Left lung (tissue), 14 donors: ENCODE measurements at places on chromosomes 7 and 10. TPM values are rescaled to one million over a fixed set of nuclear protein-coding genes. Genes with fewer than 3 reads are reported as not detected.

The NUTM2A gene
- total RNA-seq = 0.20 TPM

The ZPBP gene
- not detected for total RNA-seq

The C10orf62 gene
- not detected for total RNA-seq

The EGR2 gene
- 11.6 TPM for total RNA-seq

The PCDH15 gene
- total RNA-seq = 1.2 TPM

The JAZF1 gene
- total RNA-seq = 18.2 TPM

The LRRC17 gene
- total RNA-seq = 22.9 TPM

The POM121L12 gene
- not detected for total RNA-seq

The AOC1 gene
- 0.34 TPM for total RNA-seq

The FGFBP3 gene
- total RNA-seq = 1.5 TPM

The AASS gene
- 27.4 TPM for total RNA-seq

The GPR158 gene
- 0.05 TPM for total RNA-seq

The ADAM8 gene
- total RNA-seq = 16.2 TPM

- DNase-seq = no peak
Measured at GRCh38 chr7:112420236-112420861, 29.9 kb upstream of the IFRD1 start.

DNA sequence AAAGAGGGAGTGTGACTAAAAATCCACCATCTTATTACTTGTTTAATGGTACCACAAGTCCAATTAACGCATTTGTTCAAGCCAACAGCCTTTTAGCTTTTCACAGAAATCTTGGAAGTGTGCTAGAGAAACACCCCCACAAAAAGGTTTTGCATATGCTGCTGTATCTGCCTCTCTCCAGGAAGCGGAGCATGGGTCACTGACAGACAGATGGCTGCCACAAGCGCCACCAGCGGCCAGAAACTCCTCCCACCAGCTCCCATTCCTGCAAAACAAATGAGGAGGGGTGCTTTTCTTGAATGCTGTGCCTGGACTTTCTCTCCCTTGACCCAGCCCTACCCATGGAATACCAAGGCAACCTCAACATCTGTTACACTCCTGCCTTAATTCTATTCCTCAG, 176.3 kb upstream of the LRGUK start:
- no peak for DNase-seq

- DNase-seq = peak; percentile 85
Measured at GRCh38 chr7:29102558-29103151, 43.7 kb downstream of the CPVL start.

DNA sequence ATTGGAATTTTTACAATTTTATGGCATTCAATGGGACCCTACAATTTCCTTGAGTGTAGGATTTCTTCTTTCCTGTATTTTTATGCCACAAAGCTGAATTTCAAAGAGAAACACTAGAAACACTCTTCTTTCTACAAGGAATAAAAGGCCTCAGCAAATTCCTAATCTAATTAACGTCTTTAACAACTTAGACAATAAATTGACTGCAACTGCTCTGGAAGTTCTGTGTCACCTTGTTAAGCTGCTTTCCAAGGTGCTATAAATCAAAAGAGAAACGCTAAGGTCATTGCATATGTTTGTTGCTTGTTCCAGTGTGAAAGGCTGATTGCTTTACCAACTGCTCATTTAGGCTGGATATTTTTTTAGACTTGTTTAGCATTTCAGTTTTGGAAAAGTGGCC, 182.2 kb downstream of the POLR1F start:
- DNase-seq = no peak

GRCh38 chr10:52071814-52072213, 242.3 kb upstream of the DKK1 start:
- no peak for DNase-seq

GRCh38 chr7:121494516-121494915, 98.4 kb upstream of the FAM3C start:
- no peak for DNase-seq

GRCh38 chr7:132213583-132213982, 362.7 kb downstream of the PLXNA4 start:
- no peak for DNase-seq

- no peak for DNase-seq
Measured at GRCh38 chr10:101489355-101489754, 98.7 kb downstream of the POLL start.

GRCh38 chr10:85459906-85460305, 906.7 kb downstream of the GRID1 start:
- no peak for DNase-seq

DNA sequence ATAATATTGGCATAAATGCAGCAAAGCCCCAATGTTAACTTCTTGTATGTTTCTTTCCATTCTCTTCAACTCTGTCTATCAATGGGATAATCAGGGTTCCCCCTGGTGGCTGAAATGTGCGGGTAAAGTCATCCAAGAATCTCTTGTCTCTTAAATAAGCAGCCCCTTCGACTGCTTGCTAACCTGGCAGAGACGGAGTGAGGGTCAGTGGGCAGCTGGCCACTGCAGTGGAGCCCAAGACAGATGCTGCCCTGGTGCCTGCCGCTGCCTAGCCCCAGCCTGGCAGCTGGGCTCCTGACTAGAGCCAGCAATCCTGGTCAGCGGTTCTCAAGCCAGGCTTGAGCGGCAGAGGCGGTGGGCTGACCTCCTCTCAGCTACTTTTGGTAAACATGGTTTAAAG, 248.9 kb downstream of the COBL start:
- DNase-seq = peak; percentile 56

DNA sequence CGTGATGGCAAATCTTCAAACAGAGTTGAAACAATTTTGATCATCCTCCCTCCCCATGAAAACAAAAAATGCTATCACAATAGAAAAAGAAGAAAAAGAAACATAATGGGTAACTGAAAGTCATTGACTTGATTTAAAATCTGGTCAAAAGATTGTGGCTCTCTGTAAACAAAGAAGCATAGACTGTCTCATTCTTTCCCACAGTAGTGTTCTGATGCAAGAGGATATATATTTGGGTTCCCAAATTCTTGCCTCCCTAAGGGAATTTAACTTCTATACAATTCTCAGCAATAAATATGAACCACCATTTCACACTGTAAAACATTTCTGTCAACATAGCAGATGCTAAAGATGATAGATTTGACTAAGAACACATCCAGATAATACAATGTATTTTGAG, 32.8 kb upstream of the MEOX2 start:
- DNase-seq = no peak

GRCh38 chr10:116833986-116834985, 15.0 kb upstream of the ENO4 start:
- DNase-seq = no peak

DNA sequence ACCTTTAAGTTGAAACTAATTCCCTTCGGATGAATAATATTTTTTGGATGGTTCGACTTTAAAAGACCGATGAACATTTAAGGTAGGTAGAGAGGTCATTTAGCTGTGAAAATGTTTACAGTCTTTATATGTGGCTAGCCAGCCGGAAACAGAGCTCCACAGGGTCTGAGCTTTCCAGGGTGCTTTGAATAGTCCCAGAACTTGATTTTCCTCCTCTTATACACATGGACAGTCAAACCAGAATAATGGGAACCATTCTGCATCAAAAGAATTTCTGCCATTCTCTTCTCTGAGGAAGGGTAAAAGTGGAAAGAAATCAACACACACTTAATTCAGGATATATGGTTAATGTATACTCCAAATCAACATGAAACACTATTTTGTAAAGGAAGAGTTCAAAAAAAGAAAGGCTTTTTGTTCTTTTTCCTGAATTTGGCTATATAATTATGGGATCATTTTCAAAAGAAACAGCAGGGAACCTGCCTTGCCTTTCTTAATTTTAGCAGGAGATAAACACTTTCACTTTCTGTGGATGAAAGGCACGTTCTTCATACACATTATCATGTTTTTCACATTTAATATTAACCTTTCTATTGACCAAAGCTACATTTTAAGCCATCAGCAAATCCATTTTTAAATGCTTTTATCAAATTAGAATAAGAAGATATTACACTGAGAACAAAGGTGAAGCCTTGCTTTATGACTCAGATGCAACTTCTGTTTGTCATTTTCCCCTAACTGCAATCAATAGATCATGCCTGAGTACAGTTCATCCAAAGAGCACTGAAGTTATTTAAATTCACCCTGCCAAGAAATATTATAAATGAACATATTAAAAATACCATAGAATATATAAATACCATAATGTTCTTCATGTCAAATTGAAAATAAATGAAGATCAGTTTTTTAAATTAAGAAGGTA, 307.3 kb downstream of the THSD7A start:
- DNase-seq = no peak

DNA sequence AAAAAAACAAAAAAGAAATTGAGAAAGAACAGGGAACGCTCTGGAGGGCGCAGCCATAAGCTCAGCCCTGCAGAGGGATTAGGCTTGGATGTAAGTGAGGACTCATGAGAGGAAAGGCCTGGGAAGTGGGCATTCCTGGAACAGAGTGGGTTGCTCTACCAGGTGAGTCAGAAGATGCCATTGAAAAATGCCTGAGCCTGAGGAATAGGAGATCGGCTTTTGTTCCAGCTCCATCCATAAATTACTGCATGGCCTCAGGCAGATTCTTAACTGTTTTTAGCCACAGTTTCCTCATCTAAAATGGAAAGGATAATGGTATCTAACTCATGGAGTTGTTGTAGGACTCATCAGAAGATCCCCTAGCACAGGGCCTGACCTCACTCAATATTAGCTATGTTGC, 1.1 kb upstream of the RGR start:
- no peak for DNase-seq

DNA sequence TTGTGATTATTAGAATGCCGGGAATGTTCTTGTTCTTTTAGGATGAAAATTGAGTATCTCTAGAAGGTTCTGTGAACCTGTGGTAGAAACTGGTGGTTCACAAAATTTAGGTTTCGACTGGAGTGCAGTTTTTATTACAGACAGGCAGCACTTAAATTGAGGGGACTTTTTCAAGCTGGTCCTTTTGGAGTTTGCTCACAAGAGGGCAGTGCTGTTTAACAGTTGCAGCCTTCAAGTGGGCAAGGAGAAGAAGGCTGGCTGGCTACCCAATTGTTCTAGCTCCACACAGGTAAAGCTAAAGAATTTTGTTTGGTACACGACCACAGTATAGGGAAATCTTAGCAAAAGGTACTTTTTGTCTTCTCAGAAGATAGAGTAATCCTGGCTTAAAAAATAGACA, 233.6 kb downstream of the SNX13 start:
- DNase-seq = peak; percentile 27

- DNase-seq = peak; percentile 40
Measured at GRCh38 chr10:103278862-103279298, 1.9 kb downstream of the INA start.

DNA sequence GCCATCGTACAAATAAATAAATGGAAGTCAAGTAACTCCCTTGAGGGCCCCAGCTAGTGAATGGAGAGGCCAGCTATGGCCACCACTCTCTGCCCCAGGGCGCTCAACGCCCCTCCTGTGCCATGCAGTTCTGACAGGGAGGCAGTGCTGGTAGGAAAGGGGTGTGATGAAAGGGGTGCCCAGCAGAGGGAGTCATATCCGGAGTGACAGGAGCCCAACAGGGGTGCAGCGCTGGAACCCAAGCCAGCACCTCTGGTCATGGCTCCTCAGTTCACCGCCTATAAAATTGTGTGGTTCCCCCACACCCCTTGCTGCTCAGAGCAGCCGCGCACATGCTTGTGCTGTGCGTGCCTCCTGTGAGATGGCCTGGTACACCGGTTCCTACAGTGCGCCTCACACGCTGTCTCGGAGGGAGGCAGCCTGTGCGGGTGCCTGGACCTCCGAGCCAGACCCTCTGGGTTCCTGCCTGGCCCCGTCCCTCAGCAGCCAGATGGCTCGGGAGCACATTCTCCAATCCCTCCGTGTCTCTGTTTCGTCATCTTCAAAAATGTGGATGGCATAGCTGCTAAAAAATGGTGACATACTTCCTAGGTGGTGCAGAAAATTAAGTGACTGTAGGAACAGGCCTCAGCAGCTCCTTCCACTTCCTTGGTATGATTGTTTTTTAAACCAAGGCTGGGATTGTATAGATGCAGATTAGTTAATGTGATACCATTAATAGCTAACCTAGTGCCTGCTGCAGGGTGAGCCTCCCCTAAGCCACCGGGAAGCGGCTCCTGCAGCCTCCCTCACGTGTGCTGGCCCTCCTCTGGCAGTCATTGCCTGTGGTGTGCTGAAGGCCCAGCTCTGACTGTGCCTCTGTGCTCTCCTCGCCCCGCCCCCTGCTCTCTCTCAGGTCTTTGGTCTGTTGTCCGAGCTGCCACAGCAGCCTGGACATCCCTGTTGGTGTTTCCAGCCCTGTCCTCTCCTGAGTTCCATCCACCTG, 125.8 kb downstream of the EGFR start:
- DNase-seq = no peak

- no peak for DNase-seq
Measured at GRCh38 chr7:67711706-67712105, 715.1 kb downstream of the TYW1 start.

- DNase-seq = no peak
Measured at GRCh38 chr10:124975977-124976514, 34.1 kb downstream of the ZRANB1 start.

- DNase-seq = no peak
Measured at GRCh38 chr7:87152897-87153641, 816 bp downstream of the DMTF1 start.

- no peak for DNase-seq
Measured at GRCh38 chr10:58107506-58107905, 160.2 kb downstream of the IPMK start.

DNA sequence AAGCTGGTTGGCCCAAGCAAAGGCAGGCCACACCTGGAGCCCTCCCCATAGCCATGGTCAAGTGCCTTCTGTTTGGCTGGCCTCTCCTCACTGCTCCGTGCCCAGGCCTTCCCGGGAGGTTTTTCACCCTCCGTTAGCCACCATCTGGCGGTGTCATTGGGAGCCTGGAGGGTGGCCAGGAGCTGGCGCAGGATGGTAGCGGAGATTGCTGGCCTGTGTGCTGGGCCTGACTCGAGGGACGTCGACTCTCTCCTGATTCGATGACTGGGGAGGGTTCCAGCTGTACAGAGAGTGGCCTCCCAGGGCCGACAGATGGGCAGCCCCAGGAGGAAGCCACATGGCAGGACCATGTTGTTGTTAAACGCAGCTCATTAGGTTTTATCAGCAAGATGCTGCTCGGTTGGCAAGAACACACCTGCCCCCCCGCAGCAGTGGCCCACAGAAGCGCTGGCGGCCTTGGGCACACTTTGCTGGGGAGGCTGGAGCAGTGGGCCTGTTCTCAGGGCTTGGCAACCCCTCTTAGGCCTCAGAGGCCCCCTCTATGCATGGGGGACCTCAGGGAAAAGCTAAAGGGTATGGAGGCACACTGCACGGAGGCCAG, 64.0 kb upstream of the CACUL1 start:
- no peak for DNase-seq
